ENCODE measurements at places on chromosomes 13 and 19.

GRCh38 chr19:19540064-19540714 lies 2.1 kb downstream of the CILP2 start:
- DNase-seq, result no peak

DNA sequence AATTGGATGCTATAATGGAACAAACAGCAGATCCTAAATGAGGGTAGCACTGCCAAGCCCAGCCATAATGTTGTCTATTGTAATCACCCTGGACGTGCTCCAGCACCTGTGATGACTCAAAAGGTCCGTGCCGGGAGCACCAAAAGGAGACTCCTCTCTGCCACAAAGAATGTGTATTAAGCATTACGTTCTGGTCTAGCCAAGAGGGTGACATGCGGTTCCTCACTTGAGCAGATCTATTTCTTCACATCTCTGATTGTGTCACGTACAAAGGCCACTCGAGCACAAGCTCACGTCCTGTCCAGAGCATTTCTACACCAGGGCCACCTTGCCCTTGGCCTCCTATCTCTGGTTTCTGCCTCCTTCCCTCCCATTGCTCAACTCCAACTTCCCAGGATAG lies 219.9 kb upstream of the IRS2 start:
- DNase-seq, result no peak

GRCh38 chr19:33245948-33246708 lies 20.5 kb upstream of the SLC7A10 start:
- no peak for DNase-seq

DNA sequence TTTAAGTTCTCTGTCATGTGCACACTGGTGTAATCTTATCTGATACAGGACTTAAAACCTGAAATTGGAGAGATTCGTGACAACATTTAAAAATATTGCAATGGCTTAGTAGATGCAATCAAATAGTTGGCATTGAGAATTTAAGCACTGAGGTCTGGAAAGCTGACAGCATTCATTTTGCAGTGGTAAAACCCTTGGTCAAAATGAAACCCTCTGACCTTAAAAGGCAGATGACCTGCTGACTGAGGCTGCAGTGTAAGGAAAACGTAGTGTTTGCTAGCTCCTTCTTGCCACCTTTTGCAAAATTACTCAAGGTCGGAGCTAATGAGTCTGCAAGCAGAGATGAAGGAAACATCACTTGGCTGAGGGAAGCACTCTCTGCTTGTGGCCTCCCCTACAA lies 150.6 kb downstream of the KCTD12 start:
- DNase-seq, result no peak

GRCh38 chr19:53826876-53827275 lies 2.8 kb upstream of the NLRP12 start:
- no peak for DNase-seq

GRCh38 chr13:38090913-38091312 lies 221.3 kb upstream of the TRPC4 start:
- DNase-seq, result no peak

DNA sequence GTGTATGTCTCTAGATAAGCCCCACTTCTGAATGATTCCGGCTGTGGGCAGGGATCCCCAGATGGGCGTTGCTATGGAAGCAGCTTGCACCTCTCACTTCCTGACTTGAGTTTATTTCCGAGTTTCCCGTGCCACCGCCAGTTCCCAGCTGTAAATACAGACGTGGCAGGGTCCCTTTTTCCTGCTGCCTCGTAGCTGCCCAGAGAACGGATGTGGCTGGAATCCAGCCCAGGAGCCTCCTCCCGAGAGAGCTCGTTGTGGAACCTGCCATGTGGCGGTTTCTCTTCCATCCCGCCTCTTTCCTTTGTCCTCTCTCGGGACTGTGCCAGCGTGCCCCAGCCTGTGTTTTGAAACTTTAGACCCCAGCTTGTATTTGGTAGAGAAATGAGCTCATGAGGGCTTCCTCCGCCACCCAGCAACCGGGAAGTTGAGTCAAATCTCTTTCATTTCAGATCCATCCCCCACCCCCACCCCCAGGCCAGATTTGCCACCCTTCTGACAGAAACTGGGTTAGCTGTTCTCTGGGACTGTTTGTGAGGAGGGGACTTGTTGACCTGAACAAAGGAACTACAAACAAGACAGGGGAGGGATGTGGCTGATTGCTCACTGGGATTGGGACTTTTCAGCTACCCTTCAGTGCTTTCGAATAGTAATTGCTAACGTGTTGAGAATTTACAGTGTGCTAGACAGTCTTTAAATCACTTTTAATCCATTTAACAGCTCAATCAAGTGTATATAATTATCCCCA lies 96.6 kb downstream of the SIPA1L3 start:
- peak; percentile 51 for DNase-seq

GRCh38 chr19:46603195-46603637 lies 2.1 kb downstream of the CALM3 start:
- no peak for DNase-seq

- DNase-seq, result no peak
These were observed 133.4 kb downstream of the FOXO1 start for GRCh38 chr13:40533072-40533471.

- DNase-seq, result no peak
These were observed 220.4 kb upstream of the SOX1 start for GRCh38 chr13:111846391-111847159.

- no peak for DNase-seq
These were observed 35.6 kb downstream of the SMIM24 start for GRCh38 chr19:3444695-3445234.

DNA sequence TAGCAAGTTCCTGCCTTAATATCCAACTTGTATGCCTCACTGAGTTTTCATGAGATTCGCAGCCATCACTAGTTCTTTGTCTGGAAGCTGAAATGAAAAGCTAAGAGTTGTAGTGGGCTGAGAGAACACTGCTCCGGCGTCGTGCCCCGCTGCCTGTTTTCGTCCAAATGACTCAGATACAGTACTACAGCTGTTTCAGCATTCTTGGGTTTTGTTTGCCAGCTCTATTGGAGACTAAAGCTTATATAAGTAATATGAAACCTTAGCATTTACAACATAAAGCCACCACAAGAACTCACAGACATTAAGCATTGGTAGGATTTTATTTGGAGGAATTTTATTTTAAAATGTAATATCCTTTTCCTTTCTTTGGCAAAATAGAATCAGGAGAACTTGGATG lies 299.7 kb downstream of the DLEU7 start:
- peak; percentile 68 for DNase-seq

GRCh38 chr13:43242040-43242439 lies 218.7 kb downstream of the DNAJC15 start:
- no peak for DNase-seq

DNA sequence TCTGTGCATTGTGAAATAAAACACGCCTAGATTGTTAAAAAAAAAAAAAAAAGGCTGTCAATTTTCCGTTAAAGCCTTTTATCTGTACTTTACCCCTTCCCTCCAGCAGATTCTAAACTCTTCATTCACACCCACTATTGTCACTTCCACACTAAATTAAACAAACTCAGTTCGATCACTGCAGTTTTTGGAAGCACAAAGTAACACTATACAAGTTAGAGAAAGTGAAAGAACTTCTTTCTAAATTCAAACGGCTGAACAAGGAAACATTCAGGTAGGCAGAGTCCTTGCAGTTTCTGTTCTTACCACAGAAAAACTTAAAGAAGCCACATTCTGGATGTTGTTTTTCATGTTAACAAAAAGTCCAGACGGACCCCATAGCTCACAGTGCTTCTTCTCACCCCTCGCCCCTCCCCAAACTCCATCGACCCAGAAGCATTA lies 27.5 kb upstream of the UBE2L5 start:
- no peak for DNase-seq

GRCh38 chr19:31418055-31418454 lies 68.8 kb upstream of the TSHZ3 start:
- no peak for DNase-seq

DNA sequence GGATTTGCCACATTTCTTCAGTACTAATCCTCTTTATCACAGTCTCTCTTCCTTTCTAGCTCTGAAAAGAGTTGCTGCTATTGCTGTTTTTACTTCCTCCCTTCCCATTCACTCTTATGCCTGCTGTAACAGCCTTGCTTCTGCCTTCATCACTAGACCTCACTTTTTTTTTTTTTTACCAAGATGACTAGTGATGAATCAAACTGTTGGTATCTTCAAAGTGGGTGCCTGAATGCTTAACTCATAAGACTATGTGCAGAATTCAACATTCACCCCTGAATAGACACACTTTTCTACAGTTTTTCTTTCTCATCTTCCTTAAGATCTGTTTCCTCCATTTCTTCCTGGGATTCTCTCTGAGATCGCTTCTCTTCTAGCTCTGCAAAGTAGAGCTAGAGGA lies 217.2 kb upstream of the HTR2A start:
- peak; percentile 73 for DNase-seq

- DNase-seq, result no peak
These were observed 1082.0 kb downstream of the OLFM4 start for GRCh38 chr13:54110597-54110996.

- no peak for DNase-seq
These were observed 45.4 kb downstream of the MYO16 start for GRCh38 chr13:108674771-108675170.

- no peak for DNase-seq
These were observed 28.1 kb upstream of the MPHOSPH8 start for GRCh38 chr13:19605161-19605955.

DNA sequence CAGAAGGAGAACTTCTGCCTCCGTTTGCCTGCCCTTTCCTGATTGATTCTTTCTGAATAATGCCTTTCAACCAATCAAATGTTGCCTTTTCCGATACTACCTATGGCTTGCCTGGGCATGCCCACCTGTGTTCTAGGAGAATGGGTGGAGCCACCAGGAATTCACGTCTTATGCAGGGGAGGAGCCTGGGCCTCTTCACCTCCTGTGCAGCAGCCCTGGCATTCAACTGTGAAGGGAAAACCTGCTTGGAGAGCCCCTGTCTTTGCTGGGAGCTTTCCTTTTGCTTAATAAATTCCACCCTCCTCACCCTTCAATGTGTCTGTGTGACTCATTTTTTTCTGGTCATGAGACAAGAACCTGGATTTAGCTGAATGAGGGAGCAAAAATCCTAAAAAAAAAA lies 730.7 kb downstream of the UQCRFS1 start:
- DNase-seq, result no peak

DNA sequence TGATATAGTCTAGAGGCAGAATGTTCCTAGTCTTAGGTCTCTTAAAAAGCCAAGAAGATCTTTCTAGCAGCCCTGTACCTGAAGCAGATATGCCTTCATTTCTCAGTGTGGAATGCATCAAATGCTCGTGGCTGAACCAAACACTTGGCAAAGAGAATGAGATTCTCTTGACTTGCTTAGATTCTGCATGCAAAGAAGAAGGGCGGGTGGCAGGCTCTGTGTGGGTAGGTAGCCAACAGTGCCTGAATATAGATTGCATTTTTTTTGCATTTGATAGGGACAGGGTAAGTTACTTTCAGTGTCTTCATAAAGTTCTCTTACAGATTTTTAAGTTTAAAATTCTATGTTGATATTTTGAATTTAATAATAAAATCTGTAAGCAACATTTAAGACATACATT lies 27.3 kb downstream of the IFT88 start:
- DNase-seq, result no peak

DNA sequence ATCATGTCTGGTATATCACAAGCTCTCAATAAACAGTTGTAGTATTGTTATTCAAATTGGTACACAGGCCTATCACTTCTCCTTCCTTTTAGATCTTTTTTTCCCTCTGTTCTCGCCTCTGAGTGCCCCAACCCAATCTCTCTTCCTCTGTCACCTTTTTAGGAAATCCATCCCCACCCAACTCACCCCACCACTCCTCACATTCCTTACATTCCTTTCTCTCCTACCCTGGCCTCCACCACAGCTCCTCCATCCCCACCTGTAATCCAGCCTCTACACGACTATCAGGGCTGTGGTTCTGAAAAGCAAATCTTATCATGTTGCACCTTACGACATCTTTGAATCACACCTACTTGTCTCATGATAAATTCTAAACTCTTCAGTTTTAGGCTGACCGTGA lies 545.4 kb upstream of the GPC6 start:
- DNase-seq, result no peak

- no peak for DNase-seq
These were observed 283.9 kb upstream of the SLC10A2 start for GRCh38 chr13:103350147-103350546.

GRCh38 chr13:40886017-40886416 lies 96.6 kb downstream of the SLC25A15 start:
- DNase-seq, result no peak

- peak; percentile 43 for DNase-seq
These were observed 16.3 kb downstream of the LCP1 start for GRCh38 chr13:46165485-46166223.

- no peak for DNase-seq
These were observed 2.6 kb downstream of the PTPRS start for GRCh38 chr19:5337708-5338655.

- DNase-seq, result no peak
These were observed 592 bp downstream of the CLPTM1 start for GRCh38 chr19:44955505-44956439.

DNA sequence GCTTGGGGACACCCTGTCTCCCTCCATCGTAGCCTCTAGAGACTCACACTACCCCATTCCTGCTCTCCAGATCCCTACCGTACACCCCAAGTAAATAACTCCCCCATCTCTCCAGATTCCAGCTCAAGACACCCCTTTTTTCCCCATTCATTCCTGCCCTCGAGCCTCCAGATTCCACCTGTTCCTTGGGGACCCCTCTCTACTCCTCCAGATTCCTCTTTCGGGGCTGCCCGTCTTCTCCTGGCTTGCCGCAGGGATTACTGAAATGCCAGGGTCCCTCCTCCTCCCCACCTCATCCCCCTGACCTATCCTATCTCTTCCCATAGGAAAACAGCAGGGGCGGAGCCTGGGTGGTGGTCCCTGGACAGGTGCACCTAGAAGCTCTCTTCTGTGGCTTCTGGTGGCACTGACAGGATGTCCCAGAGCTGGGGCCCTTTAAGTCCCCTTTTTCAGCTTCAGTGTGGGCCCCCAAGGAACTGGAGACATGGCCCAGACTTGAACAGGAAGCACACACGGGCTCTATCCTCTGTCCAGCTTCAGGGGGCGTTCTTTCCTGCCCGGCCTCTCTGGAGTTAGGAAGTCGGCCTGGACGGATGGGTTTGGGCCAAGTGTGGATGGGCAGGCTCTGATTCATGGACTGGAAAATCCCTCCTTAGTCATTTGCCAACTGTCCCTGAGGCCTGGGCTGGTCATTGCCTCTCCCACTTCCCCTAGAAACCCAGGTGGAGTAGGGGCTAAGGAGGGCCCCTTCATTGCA lies 1.2 kb downstream of the ZSWIM4 start:
- DNase-seq, result peak; percentile 82

- DNase-seq, result no peak
These were observed at the start of gene NAPSA for GRCh38 chr19:50365434-50366306. TSS of gene NAPSA (minus strand) at chr19:50365639. CDS start at chr19:50365621, 18 bp downstream.

All from non-pigmented ciliary epithelial cell (primary cell).